Daoy (cell line): ENCODE measurements at places on chromosomes 7 and 10. TPM values are rescaled to one million over a fixed set of nuclear protein-coding genes. Genes with fewer than 3 reads are reported as not detected.

The CRHR2 gene
- total RNA-seq = not detected in 2 replicates

The EGFR gene
- 58.2 and 66.6 TPM in 2 replicates for total RNA-seq

The CYP26A1 gene
- total RNA-seq = 0.15 and 0.17 TPM in 2 replicates

The IFIT2 gene
- 7.1 and 8.5 TPM in 2 replicates for total RNA-seq

The GPRIN2 gene
- 0.23 TPM in 1 of 2 replicates, not detected in the other for total RNA-seq

The ACSM6 gene
- not detected in 2 replicates for total RNA-seq

The PNLIPRP2 gene
- total RNA-seq = not detected in 2 replicates

The SPACDR gene
- 1.6 TPM in 1 of 2 replicates, not detected in the other for total RNA-seq

The C10orf143 gene
- 0.03 and 0.46 TPM in 2 replicates for total RNA-seq

DNA sequence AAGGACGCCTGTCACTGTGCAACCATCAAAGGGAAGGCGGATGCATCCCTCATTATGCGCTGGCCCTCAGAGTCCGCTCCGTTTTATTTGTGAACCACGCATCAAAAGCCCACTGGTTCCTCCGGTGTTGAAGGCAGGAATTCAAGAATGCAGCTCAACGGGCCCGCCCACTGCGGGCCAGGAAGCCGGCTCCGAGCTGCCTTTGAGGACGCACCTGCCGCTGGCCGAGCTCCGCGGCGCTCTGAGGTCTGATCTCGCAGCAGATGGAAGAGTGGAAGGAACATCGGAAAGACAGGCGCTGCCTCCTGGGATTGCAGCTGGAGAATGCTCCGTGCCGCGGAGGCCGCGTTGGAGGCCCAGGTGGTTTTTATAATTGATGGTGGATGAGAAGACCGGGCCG, 56.9 kb upstream of the ADGRA1 start:
- DNase-seq = no peak

DNA sequence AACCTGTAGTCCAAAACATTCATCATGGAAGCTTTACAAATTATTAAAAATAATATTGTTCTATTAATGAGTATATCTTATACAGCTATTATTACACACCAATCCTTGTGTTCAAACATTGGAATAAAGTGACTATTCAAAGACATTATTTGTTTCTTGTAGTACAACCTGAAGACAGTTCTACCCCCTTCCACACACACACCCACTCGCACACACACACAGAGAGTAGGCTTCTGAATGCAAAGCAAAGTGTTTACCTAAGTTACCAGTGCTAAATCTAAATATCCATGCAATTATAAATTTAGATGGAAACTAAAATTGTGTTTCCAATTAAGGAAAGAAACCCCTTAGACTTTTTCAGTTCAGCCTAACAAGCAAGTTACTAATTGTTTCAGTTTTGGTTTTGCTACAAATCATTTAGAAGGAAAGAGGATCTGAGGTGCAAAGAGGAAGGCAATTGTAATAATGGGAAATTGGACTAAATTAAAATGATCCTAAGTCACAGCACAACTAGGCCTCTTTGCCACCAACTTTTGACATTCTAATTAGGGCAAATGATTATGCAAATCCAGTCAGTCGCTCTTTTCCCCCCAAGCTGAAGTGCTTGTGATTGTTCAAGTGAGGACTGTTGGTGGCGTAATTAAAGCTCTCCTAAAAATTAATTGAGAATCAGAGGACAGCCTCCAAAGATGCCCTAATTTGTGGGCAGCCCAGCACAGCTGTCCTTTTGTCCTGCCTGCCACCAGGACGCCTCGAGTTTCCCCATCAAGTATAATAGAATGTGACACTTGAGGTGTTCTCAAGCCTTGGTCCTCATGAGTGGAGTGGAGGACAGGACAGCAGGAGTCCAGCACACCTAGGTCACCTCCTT, 19.9 kb upstream of the ATOH7 start:
- no peak for DNase-seq

DNA sequence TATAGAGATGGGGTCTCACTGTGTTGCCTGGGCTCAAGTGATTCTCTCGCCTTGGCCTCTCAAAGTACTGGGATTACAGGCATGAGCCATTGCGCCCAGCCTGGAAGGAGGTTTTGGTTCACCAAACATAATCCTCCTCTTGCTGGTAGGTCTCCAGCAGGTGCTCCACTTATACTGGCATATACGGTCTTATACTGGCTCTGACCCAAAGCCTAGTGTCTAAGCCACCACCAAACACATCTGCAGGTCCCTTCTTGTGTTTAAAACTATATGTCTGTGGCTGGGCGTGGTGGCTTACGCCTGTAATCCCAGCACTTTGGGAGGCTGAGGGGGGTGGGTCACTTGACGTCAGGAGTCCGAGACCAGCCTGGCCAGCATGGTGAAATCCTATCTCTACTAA, 5.4 kb downstream of the MBLAC1 start:
- no peak for DNase-seq

DNA sequence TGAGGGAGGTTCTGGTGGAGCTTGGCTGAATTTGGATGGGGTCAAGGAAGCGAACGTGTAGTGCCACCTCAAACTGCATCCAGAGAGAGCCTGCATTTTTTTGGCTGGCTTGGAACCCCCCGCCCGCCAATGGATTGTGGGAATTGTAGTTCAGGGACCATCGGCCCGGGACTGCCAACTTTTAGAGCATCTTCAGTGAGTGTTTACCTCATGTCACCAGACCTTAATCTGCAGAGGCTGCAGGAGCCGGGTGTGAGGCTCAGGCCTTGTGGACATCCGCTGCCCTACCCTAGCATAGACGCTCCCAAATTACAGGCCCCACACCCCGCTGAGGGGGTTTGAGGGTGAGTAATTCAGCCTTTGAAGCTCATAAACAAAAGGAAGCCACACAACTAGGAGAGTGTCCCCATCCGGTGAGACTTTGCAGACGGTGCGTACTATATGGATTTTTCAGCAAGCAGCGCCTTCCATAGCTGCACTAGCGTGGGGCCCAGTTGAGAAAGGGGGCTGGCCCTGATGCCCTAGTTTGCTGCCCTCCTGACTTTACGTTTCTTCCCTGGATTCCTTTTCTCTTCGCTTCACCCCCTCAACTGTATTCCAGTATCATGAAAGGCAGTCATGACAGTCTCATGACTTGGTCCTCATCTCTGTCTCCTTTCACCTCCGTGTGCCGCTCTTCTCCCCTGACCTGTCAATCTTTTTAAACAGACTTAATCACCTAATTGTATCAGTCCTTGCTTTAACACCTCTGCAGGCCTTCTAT, 717 bp downstream of the CNPY4 start:
- DNase-seq = peak; percentile 73

DNA sequence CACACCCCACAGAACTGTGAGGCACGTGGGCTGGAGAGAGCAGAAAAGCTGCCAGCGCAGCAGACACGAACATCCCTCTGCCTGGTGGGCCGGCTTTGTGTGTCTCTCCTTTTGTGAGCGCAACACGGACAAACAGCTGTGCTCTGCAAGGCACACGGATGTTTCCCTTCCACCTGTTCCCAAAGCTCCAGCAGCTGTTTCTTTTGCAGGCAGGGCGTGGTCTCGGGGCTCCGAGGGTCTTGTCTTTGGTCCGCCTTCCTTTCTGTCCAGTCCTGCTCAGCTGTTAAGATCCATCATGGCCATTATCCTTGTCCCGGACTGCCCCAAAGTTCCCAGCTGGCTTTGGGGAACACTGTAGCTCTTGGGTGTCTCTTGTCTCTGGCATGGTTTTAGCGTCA, 32.7 kb upstream of the SH2B2 start:
- DNase-seq = no peak

DNA sequence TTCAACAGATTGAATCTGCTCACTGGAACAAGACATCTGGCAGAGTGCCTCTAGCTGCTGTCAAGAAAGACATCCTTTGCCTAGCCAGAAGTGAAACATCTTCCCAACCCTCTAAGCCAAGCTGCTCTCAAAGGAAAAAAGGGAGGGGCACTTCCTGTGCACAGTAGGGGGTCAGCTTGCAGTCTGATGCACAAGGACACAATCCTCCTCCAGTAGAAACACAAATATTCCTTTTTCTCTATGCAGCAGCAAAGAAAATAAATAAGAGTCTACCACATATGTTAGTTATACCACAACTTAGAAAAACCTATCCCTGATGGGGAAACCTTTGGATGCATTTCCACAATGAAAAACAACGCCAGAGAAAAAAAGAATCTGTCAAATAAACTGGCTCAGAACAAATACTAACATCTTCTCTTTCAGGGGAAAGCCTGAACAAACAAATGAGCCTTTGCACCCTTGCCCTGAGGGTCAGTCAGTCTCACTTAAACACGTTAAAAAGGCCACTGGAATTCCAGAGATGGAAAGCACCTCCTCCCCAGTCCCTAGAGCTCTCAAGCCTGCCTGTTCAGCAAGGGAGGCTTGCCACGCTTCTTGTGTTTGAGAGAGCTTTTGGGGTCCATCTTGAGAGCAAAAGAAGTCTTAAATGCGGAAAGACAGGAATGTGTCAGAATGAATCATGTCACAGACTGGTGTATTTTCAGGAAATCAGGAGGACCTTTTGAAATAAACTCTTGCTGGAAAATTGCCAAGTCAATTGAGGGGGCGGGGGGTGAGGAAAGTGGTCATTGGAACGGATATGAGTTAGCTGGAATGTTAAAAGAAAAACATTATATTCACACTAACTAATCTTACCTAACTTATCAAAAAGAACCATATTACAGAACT, 7.5 kb downstream of the LAMB1 start:
- DNase-seq = peak; percentile 95

- DNase-seq = no peak
These were observed 214.7 kb downstream of the FRMD4A start for GRCh38 chr10:14116021-14116420.

- no peak for DNase-seq
These were observed 14.0 kb downstream of the KAZALD1 start for GRCh38 chr10:101075775-101076174.

DNA sequence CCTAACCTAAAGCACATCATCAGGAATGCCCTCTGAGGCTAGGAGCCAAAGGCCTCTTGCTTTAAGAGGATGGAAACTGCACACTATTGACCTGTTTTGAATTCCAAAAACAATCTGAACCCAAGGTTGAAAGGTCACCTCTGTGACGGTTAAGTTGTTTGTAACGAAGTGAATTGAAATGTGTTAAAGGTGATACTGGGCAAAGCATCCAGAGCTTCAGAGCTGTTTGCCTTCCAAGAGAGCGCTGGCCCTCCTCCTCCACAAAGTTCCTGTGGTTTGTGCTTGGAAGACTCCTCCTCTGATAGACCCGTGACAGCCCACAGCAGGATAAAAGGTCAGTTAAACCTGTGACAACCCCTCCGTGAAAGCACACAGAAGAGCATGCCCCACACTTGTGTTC, 133.7 kb upstream of the CTTNBP2 start:
- no peak for DNase-seq

DNA sequence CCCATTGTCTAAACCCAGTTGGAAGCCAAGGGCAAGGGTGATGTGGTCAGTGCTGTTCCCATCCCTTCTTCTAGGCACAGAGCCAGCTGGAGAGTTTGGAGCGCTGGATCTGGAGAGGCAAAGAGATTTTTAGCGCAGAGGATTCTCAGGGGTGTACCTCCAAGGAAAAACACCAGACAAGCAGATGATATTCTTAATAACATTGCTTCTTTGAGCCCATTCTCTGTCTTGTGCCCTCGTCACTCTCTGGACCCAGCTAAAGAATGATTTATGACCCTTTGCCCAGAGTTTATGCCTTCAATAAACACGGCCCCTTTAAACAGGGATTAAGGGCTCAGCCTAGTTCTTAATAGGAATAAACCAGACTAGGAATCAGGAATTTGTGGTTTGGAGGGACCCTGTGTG, 4.7 kb upstream of the HIP1 start:
- DNase-seq = no peak

DNA sequence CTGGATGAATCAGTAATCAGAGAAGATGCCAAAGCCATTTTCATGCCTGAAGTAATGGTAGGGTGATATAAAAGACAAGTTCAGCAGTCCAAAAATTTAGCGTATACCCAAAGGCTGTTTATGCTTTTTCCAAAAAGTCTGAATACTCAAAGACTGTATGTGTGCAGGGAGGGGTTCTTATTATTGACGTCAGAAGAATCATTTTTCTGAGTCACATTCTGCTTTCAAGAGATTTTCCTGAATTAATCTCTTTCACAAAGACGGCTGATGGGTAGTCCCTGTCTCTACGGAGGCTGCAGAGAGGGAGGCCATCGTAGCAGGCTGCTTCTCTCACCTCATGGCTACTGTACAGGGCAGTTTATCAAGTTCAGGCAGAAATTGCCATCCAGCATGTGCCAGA, 30.7 kb upstream of the ABLIM1 start:
- DNase-seq = no peak

- no peak for DNase-seq
These were observed 743 bp downstream of the MKI67 start for GRCh38 chr10:128125416-128125943.

GRCh38 chr10:43785252-43785651, 136.6 kb upstream of the ZNF32 start:
- DNase-seq = no peak

DNA sequence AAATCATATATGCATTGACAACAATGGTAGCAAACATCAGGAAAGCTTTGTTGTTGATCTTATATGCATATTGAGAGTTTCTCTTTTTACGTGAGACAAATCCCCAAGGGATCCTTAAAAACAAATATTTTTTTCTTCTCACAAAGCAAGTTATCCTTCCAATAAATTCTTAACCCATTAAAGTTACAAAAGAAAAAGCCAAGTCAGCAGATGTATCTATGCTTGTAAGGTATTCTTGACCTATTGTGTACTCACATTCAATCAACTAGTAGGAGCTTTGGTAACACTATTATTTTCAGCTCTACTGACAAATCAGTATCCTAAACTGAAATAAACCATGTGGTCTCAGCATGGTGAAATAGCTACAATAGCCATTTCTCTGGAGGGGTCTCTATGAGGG, 586.3 kb downstream of the CNTNAP2 start:
- no peak for DNase-seq

- no peak for DNase-seq
These were observed 18.0 kb upstream of the ZNF488 start for GRCh38 chr10:47401874-47402640.

- no peak for DNase-seq
These were observed 353.0 kb downstream of the ANKRD30A start for GRCh38 chr10:37478381-37478780.

- DNase-seq = no peak
These were observed 309.2 kb upstream of the ZMIZ1 start for GRCh38 chr10:78759456-78760120.

- peak; percentile 26 for DNase-seq
These were observed 50.9 kb downstream of the SEMA3D start for GRCh38 chr7:85135977-85136376.

GRCh38 chr7:79810916-79811315, 323.7 kb upstream of the GNAI1 start:
- no peak for DNase-seq

DNA sequence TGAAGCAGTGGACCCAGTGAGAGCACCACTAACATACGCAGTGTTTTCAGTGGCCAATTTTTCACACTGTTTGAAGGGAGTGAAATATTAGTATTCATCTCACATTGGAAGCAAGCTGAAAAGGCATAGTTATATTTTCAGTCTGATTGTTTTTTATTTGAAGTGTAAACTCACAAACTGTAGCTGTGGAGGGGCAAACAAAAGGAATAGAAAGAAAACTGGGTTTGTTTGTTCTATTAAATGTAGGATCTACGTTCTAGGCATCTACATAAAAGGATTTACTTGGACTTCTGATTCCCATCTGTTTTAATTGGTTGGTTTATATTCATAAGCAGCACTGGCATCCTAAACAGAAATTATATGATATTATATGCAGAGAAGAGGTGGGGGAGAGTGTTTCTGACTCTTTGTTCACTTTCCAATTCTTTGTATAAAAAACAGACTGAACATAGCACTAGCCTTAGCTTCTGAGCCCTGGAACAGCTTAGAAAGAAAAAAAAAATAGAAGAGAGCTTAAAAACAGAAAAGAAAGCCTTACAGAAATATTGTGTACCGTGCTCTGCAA, 447.8 kb upstream of the KCND2 start:
- no peak for DNase-seq
